Left cardiac atrium (tissue), 4 donors: ENCODE measurements at places on chromosomes 3 and 15. TPM values are rescaled to one million over a fixed set of nuclear protein-coding genes. Genes with fewer than 3 reads are reported as not detected.

- DNase-seq = no peak
These were observed 11.1 kb upstream of the LACTB start for GRCh38 chr15:63110428-63111026.

DNA sequence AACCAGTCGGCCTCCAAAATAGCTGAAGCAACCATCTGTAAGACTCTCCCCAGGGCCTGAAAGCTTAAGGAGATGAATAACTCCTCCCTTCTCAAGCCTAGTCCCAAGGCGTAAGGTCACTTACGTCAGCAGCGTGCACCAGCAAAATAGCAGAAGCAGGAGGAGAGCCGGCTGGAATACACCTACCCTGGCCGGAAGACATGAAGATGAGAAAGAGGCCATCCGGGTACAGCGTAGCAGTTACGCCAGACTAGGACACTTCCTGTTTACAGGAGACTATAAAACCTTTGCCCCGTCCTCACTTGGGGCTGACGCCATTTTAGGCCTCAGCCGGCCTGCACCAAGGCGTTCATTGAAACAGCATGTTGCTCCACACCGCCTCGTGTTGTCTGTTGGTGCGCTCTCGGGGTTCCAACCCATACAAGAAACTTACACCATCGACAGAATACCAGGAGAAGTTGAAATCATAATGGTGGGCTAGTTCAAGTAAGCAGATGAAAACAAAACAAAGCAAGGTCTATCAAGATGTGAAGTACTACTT, 2.5 kb downstream of the CFAP92 start:
- no peak for DNase-seq

DNA sequence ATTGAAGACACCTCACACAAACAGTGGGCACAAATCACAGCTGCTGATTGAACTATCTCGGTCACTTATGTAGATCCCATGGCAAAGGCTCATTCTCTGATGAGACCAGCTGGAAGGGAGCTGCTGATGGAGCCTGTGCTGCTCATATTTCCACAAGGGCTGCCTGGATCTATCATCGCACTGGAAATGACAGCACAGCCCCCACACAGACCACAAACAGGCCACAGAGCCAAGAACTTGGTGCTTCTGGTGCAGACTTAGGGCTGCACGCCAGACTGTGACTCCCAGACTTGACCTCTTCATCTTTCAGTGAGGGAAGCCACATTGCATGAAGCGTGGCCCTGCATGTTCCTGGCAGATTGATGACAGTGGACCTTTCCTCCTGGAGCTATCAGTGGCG, 197.6 kb downstream of the MINAR1 start:
- DNase-seq = peak; percentile 29

DNA sequence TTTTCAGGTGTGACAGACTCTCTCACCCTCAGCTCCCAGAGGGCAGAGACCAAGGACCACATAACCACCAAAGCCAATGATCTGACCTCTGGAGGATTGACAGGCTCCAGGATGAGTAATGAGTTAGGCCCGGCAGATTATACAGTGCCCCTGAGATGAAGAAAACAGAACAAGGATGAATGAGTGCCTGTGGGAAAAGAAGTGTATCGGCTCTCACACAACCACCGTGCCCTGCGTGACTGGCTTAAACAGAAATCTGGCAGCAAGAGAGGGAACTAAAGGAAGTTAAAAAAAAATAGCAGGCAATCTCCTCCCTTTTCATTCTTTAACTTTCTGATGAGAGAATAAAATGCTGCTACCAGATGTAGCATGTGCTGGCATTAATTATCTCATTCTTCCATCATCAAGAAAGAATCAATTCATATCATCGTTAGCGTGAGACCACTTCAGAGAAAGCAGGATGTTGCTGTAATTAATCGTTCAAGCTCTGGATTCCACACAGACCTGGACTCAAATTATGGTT, 227.5 kb upstream of the COL8A1 start:
- DNase-seq = no peak

- no peak for DNase-seq
These were observed 82.5 kb downstream of the STT3B start for GRCh38 chr3:31615071-31615875.

GRCh38 chr3:151879679-151880415, 6.4 kb downstream of the SUCNR1 start:
- no peak for DNase-seq

- no peak for DNase-seq
These were observed 184.1 kb upstream of the RASGRP1 start for GRCh38 chr15:38748710-38749109.

DNA sequence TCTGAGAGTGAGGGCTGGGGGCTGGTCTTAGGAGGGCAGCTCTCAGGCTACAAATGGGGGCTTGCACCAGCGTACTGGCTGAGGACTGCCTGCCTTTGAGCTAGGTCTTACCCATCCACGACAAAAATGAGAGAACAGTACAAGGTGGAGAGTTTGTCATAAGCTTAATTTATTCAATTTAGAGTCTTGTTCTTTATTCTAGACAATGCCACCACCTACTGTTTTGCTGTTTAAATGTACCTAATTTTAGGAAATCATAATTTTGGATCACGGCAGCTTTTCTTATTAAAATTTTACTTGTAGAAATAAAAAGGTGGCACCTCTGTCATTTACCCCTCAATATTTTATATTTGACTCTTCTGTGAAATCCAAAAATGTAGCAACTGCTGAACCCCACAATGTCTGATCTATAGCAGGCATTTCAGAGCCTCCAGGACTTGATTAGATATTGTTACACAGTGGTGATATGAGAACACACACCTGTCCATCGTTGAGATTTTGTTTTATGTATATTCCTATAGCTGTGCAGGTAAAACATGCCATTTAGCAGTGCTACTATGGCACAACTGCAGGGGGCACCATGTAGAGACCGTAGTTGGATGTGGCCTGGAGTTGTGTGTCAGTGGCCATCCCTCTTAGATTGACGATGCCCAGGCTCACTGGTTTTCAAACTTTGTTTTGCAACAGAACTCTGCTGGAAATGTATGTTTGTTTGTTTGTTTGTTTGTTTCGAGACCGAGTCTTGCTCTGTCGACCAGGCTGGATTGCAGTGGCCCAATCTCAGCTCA, 88.6 kb downstream of the SLCO3A1 start:
- DNase-seq = no peak

Gene RASGRP1
- 1.6 TPM for total RNA-seq
